Fibroblast of the aortic adventitia (primary cell): ENCODE measurements at places on chromosomes 16 and 17.

DNA sequence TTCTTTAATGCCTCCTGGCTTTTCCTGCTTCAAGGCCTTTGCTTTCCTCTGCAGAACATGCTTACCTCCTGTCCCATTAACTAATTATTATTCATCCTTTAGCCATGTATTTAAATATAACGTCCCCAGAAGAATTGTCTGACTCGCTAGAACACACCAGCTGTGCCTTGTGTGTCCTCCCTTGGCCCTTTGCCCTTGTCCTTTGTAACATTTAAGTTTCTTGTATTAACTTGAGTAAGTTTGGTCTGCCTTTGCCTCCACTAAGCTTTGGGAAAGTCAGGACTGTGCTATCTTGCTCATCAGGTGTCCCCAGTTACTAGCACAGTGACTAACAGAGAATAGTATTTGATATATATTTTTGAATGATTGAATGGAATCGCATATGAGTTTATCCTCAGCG, 29.6 kb upstream of the ABCA9 start:
- no peak for DNase-seq

DNA sequence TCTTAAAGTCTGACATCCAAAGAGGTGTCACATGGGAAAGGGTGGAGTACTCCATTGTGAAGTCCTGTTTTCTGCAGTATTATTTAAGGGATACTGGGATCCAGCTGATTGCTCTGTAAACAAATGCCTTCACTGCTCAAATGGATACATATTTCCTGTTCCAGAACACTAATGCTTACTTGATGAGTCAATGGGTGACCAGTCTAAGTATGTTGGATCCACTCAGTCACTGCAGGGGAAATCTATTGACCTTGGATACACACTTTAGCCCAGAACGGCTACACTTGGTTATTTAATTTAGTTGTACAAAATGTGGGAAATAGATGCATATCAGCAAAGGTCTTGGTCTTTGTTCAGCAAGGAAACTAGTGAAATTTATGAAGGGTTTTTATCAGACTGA, 261.4 kb downstream of the MAP2K4 start:
- peak; percentile 8 for DNase-seq

GRCh38 chr16:2028620-2029220, 2.0 kb downstream of the NHERF2 start:
- DNase-seq: no peak

DNA sequence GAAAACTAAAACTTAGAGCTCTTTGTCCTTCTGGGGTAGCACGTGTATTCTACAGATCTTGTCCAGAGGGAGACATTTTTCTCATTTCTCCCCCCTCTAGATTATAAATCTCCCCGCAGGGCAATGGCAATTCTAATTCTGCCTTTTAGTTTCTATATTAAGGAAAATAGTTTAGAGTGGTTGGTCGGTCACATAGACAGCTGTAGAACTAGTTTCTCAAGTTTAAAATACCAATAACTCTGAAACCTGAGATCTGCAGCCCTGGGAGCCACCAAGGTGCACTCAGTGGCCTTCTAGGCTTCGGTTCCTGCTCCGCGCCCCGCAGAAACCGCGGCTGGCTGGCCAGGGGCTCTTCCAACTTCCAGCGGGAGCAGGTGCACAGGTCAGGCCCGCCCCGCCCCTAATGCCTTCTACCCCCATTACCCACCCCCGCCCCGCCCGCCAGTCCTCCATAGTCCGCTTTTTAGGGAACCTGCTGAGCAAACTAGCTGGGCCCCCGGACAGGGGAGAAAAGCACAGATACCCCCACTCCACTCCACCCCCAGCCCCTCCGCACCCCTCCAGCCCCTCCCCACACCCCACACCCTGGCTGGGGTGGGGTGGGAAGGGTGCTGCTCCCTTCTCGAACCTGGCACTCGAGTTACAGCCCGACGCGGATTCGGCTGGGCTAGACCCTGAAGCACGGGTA, 431 bp downstream of the SLFN11 start:
- DNase-seq: peak; percentile 33

DNA sequence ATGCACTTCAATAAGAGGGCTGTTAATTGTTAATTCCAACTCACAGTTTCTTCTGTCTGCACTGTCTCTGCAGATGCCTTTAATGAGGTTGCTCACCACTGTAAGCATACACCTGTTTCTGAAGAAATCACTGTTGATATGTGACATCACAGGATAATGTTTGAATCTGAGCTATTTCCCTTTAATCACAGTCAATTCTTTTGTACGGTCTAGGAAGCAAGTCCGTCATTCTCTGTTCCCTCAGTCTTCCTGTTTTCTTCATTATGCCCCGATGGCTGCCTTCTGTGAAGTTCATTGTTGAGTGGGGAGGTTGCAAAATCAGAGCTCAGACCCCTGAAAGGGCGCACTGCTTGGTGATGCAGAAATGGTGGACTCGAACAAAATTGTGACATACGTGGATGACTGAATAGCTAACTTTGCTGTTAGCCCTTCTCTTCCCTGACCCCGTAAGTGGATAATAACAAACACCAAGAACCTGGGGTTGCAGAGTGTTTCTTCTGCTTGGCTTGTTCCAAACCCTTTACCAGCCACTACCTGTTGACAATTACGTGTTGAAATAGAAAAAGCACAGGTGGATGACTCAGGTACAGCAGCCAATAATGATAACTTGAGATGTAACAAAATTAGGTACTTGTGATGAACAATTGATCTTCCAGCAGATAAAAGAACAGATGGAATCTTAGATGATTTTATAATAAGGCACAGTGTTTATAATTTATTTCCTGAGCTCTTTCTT, 71.9 kb upstream of the AXIN2 start:
- DNase-seq: no peak

DNA sequence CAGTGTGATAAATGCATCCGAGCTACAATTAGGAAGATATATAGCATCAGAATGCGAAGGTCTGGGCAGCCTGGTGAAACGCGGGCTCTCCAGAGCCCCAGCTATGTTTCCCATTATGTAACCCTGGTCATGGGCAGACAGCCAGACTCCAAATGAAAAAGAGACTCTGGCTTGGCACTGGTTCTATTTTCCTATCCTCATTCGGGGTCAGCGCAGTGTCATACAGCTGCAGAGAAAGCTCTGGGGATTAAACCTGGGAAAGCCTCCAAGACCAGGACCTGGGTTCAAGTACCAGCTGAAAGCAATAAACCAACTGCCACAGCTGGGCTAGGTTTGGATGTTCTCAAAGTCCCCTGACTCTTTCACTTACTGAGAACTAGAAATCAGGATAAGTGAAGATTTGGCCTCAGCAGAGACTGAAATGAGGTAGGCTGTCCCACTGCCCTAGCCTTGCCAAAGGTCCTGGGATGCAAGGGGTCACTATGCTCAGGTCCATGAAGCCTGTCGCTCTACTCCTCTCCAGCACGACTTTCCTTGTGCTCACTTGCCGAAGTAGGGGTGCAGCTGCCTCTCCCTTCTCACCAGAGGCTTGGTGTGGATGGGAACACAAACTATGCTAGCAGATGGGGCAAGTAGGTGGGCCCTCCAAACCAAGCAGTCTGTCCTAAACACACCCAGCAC, 123.8 kb downstream of the SMG6 start:
- DNase-seq: peak; percentile 99

DNA sequence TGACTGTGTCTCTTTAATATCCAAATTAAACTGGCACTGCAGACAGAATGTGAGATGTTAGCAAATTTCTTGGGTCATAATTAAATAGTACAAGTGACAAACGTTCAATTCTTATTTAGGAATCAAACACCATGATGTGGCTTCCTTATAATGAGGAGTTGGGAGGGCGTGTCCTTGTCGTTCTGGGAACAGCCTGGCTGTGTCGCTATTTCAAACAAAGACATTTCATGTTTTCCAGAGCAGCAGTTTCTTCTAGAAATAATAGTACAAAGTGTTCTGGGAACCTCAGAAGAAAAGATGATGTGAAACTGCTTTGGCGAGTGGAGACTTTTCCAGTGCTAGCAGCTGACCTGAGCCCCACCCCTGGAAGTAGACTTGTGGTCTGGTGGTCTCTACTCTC, 301.7 kb upstream of the N4BP1 start:
- peak; percentile 3 for DNase-seq

DNA sequence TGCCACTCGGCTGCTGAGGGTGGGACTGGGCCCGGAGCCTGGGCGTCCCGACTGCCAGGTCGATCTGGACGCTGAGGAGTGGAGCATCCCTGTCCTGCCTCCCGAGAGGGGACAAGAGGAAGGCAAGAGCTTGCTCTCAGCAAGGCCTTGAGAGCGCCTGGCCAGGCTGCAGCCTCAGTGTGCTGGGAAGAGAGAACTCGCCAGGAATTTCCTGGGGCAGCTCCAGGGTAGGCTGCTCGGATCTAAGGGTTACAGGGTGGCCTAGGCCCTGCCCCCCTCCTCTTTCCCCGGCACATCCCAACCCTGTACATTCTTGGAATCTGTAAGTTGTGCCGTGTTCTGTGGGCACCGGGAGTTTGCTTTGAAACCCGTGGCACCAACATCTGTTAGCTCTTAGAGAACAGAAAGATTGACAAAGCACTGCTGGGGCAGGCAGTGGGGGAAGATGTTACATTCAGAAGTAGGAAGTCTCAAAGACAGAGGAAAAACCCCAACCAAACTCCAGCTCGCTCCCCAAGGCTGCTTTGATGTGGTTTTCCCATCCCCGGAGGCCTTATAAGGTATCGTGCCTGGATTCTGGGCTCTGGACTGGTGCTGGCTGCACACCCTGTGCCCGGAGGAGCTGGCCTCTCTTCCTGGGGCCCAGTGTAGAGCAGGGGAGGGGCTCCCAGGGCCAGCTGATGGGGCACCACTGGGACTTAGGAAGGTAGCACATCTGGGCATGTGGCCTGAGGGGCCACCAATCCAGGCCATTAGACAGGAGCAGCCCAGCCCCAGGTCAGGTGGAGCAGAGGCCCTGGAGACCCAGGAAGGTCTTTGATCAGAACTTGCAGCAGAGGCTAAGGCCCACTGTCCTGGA, 55.2 kb downstream of the NKD1 start:
- peak; percentile 73 for DNase-seq
